Activated CD8-positive, alpha-beta memory T cell treated with anti-CD3 and anti-CD28 coated beads, Interleukin-2, amount 50 U/mL, for 4 hours (primary cell): ENCODE measurements at places on chromosomes 16 and 17.

DNA sequence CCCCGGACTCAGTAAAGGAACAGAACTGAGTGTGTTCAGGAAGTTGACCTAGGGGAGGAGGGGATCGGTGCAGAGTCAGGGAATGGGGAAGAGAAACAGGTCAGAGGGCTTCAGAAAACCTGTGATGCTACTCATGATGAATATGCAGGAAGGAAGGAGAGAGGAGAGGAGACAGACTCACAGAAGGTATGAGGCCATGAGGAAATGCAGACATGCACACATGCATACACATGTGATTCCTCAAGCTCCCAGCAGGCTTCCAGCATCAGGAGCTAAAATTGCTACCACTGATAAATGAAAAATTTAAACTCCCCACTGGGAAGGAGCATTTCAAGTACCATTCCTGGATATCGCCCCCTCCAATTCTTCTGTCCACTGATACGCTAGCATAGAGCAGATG lies 262.6 kb downstream of the SLC39A11 start:
- no peak for DNase-seq

DNA sequence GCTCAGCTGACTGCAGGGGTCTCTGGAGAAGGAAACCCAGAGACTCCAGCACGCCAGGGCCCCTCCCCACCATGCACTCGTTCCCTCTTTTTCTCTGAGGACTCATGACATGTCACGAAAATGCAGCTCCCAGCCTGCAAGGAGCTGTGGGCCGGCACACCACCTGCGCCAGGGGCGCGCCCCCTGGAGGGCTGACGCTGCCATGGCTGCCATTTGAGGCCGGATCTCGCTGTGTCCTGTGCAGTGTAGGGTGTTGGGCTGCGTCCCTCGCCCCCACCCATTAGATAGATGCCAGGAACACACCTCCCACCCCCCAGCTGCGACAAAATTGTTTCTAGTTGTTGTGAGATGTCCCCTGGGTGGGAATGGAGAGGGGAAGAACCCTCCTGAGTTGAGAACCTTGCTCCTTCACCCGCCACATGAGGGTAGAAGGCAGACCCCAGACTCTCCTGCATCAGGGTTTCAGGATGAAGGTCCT lies 8.2 kb downstream of the SYNGR2 start:
- DNase-seq = peak; percentile 79

DNA sequence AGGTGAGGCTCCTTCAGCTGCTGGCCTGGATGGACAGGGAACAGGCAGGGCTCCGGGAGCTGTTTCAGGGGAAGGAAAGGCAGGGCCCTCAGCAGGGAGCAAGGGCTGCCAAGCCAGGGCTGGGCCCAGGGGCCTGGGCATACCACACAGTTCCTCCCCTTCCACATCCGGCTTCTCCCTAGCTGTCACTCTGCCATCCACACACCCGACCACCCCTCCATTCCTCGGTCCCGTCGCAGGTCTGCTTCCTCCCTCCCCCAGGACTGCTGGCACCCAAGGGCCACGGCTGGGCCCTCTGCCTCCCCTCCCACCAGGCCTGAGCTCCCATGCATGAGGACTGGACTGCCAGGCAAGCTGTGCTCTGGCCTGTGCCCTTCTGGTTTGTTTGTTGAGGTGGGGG lies 24.0 kb downstream of the CDIP1 start:
- DNase-seq = no peak

DNA sequence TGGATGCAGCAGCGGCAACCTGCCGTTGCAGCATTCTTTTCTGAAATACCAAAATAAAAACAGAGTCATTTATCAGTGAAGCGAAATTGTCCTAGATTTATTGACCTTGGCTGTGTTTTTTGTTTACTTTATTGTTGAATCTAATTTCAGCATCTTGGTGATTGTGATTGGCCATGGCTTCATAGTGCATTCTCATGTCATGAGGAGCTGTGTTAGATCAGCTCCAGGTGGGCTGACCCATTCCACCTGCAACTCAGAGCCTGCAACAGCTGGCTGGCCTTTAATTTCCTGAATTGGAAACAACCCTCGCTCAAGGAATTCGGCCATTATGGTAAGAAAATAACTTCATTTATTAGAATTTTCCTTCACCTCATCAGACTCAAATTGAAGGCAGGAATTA lies 16.4 kb downstream of the KRT24 start:
- DNase-seq = no peak

- no peak for DNase-seq
Measured at GRCh38 chr17:66198242-66198641, 6.3 kb upstream of the CEP112 start.

DNA sequence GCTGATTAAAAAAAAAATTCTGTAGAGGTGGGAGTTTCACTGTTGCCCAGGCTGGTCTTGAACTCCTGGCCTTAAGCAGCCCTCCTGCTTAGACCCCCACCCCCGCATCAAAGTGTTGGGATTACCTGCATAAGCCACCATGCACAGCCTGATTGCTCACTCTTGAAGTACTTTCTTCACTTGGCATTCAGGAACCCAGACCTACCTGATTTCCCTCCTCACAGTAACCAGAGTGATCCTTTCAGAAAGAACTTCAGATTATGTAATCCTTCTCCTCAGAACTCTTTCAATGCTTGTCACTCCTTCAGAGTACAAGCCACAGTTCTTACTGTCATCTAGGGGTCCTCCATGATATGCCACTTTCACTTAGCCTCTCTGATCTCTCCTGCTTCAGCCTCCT lies 1.4 kb downstream of the EFCAB13 start:
- no peak for DNase-seq

DNA sequence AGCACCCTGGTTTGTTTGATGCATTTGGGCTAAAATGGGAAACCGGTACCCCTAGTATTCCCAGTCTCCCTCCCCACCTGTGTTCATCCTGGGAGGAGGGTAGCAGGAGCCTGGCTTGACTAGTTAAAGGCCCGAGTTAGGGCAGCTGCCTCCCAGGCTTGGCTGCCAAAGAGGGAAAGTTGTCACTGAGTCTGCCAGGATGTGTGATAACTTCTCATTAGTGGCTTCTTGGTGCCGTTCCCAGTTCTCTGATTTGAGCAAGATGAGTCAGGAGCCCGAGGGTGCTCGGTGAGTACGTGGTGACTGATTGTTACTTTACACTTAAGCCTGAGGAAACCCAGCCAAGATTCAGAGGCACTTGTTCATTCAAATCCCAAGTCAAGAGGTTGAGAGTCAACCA lies 2.5 kb downstream of the KRT32 start:
- DNase-seq = no peak

DNA sequence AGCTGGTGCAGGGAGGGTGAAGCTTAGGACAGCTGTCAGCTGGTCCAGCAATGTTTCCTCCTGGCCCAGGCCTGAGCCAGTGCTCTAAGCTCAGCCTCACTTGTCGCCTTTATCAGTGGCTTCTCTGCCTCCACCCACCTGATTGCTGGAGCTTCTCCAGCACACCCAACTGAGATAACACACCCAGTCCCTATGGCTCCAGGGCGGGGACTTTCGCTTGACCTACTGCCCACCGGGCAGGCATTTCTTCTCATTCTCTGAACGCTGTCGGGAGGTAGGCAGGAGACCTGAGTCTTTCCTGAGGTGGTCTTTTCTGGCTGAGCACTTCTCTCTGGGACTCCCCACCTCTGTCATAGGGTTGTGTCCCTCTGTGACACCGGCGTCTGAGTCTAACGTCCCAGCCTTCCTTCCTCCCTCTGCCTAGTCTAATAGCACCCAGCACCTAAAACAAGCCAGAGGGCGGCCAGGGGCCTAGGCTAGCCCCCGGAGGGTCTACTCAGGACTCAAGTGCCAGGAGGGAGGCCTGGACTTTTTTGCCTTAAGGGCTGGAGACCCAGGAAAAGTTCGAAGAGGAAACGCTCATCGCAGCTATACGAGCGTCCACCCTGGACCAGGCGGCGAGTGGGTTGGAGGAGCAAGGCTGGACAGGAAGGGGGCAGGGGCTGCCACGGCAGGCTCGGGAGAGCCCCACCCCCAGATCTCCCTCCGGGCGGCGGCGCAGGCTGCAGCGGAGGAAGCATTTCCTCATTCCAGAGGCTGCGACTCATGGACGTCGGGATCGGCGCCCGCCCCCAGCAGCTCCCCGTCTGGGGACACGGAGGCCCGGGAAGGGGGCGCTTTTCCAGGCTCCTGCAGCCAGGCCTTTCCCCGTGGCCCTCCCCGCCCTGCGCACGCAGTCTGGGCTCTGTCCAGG lies 756 bp downstream of the TAX1BP3 start:
- DNase-seq = no peak

DNA sequence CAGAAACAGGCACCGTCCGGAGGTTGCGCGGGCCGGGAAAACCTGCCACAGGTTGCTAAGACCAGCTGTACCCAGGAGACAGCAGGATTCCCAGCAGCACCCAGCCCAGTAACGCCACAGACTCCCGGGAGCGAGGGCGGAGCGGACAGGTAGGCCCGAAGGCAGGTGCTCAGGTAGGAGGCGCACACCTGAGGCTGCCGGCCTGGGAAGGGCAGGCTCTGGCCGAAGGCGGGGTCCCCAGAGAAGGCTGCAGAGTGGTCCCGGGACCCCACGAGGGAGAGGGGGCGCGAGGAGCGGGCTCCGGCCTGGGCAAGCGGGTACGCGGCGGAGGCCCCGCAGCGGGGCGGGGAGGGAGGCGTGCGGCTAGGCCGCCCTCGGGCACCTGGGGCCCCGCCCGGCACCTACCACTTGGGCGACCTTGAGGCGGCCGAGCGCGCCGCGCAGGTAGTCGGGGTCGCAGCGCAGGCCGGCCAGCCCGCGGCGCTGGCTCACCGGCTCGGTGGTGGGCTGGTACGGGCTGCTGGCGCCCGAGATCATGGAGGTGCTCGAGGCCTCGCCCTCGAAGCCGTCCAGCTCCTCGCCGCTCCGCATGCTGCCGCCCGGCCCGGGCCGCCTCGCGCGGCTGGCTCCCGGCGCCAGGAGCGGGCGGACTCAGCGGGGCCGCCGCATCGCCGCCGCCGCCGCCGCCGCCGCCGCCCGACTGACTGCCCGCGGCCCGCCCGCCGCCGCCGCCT lies 441 bp downstream of the CMTM4 start:
- DNase-seq = peak; percentile 18

DNA sequence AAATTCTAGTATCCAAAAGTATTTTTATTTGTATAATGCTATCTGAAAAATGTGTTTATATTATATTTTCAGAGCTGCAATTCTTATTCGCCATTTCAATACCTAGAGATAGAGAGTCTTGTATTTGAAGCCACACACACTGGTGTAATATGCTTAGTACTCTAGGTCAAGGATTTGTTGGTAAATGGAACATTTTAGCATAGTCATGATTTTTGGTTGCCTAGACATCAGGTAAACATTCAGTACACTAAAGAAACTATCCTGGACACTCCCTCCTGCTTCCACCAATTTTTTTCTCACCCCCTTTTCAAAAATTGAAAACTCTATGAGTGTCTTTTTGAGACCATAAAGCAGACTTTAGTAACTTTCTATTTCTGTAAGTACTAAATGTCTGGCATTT lies 20.8 kb downstream of the ABHD15 start:
- DNase-seq = no peak

DNA sequence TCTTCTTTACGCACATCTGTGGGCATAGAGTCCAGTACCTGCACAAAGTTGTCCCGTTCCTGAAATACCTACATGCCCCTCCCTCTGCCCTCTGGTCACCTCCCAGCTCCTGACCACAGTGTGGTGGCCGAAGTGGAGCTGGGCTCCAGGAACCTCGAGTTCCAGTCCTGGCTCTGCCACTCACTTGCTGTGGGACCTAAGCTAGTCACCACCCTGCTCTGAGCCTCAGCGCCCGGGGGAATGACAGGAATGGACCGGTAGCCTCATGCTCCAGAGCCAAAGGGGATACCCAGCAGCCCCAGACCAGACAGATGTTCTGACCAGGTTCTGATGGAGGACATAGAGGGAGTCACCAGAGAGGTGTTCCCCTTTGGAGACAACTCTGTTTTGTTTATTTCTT lies 26.7 kb upstream of the ITGA3 start:
- no peak for DNase-seq

DNA sequence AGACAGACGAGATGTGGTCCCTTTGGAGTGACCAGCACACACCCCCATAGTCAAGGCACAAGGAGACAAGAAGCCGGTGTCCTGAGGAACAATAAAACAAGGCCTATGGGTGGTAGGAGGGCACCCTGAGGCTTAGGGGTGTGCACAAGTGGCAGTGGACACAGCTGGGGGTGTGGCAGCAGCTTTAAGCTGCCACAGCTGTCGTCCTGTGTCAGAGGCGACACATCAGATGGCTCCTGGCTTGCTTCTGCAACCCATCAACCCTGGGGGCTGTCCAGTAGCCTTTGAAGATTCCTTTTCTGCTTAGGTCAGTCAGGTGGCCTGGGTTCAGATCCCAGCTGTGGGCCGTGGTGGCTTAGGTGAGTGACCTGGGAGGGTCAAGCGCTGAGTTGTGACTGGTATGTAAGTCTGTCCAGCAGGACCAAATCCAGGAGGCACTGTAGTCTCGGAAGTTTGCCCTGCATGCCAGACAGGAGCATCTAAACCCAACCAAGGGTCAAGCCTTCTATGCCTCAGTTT lies 15.8 kb downstream of the DRC3 start:
- no peak for DNase-seq

- DNase-seq = no peak
Measured at GRCh38 chr17:47934856-47935255, 6.5 kb upstream of the PNPO start.

DNA sequence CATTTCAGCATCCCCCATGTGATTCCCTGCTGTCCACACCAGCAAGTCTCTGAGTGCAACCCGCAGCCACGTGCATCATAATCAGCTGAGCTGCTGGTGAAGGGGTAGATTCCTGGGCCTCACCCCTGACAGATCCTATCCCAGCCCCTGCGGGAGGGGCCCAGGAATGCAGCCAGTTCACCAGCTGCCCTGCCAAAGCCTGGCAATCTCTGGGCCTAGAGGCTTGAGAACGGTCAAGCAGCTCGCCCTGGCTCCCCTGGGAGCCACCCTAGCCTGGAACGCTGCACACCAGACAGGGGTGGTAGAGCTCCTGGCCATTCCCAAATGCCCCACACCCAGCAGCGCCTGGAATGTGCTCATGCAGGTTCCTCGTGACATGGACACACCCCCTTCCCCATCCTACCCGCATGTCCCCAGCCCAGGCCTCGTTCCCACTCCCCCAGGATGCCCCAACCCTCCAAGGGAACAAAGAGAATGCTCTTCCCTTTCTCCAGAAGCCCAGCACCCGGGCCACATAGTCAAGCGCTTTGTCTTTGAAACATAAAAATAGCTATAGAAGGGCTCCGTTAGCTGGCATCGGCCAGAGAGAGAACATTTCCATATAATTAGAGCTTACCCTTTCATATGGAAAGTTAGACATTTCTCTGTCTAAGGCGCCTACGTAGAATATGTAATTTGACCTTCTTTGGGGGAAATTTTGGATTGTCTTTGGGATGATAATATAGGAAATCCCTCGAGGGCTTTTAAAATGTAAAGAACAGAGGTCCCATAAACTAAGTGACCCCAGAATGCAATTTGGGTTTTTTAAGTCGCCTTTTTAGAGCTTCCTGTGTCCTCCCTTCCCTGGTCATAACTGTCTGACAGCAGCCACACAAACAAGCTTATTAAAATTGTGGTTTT lies 3.4 kb downstream of the CEP295NL start:
- no peak for DNase-seq
